ENCODE measurements at places on chromosomes 3 and 15.

- H3K27me3 ChIP-seq, result peaks cover 28% of the 10 kb centered on the region
- H3K36me3 ChIP-seq, result no peaks in the 10 kb centered on the region
- DNase-seq, result no peak
- no peak overlapping the region for H3K4me3 ChIP-seq
Measured at GRCh38 chr3:126121632-126122031, 37.7 kb upstream of the SLC41A3 start.

- H3K4me3 ChIP-seq, result no peak overlapping the region
- H3K4me1 ChIP-seq, result no peaks in the 10 kb centered on the region
- no peaks in the 10 kb centered on the region for H3K27me3 ChIP-seq
- no peak overlapping the region for H3K27ac ChIP-seq
- H3K36me3 ChIP-seq, result no peaks in the 10 kb centered on the region
Measured at GRCh38 chr3:136916223-136916622, 41.6 kb upstream of the IL20RB start.

GRCh38 chr3:133077688-133078087, 39.5 kb downstream of the TMEM108 start:
- no peaks in the 10 kb centered on the region for H3K4me1 ChIP-seq
- H3K27me3 ChIP-seq, result no peaks in the 10 kb centered on the region
- no peaks in the 10 kb centered on the region for H3K36me3 ChIP-seq

DNA sequence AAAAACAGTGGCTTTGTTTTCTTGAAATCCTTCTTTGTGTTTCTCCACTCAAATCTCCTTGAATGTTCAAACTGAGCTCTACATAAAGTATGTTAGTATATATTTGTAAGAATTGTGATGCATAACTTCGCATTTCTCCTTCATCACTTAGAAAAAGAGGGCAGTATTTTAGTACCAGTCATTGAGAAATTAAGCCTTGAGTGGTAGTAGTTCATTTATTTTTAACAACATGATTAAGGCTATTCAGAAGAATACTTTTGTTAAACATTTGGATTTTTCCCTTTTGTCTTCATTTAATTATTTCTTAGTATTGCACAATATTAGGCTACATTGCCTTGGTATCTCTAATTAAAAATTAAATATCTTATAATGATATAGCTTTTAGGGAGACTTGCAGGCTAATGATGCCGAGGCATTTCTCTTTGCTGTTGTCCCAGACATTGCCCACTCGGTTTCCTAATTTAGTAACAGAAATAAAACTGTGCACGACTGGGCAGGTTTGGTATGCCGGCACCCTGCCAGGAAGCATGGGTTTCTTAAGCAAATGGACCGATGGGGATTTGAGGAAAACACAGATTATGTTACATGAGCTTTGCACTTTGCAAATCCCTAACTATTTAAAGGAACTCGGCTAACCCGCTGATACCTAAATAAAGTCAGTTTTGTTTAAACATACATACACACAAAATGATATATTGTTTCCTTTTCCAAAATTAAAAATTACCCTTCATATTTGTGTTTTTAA, 54.7 kb downstream of the LRRC28 start:
- H3K4me3 ChIP-seq, result peak overlapping the region; percentile 17
- no peaks in the 10 kb centered on the region for H3K36me3 ChIP-seq
- H3K27me3 ChIP-seq, result no peaks in the 10 kb centered on the region
- peak overlapping the region; percentile 27 for H3K27ac ChIP-seq
- peak; percentile 66 for DNase-seq
- peaks cover 20% of the 10 kb centered on the region for H3K4me1 ChIP-seq

DNA sequence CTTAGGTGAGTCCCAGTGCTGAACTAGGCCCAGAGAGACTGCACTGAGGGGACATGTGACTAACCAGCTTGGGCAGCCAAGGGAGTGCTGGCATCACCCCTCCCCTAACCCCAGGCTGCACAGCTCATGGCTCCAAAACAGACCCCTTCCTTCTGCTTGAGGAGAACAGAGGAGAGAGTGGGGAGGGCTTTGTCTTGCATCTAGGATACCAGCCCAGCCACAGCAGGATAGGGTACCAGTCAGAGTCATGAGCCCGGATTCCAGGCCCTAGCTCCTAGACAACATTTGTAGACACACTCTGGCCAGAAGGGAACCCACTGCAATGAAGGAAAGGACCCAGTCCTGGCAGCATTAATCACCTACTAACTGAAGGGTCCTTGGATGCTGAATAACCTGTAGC, 49.9 kb upstream of the PLSCR4 start:
- no peaks in the 10 kb centered on the region for H3K27me3 ChIP-seq
- H3K4me3 ChIP-seq, result no peak overlapping the region
- H3K27ac ChIP-seq, result no peak overlapping the region
- H3K36me3 ChIP-seq, result no peaks in the 10 kb centered on the region

DNA sequence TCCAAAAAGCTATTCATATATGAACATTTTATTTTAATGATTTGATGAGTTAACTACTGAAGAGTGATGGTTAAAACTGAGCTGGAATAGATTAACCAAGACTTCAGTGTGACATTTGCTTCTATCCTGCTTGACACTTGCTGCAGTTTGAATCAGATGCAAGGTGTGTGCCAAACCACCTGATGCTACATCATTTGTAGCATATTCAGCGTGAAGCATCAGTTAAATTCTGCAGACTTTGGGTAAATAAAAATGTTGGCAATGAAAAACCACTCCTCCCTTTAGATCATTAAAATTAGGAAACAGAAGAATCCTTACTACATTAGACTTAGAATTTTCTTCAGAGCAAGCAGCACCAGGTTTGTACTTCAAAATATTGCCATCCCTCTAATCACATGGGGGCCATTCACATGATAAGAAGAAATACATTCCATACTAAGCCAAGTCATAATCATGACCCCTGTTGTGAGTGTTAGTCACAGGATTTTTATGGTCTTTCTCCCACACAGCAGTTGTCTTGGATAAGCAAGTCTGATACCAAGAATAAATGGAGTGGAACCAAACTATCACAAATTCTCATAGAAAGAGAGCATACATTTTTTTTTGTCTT, 160.7 kb upstream of the TNIK start:
- H3K4me3 ChIP-seq, result no peak overlapping the region
- peaks cover 4% of the 10 kb centered on the region for H3K4me1 ChIP-seq
- no peak for DNase-seq

GRCh38 chr3:32282578-32283154, 44.2 kb downstream of the CMTM8 start:
- no peaks in the 10 kb centered on the region for H3K36me3 ChIP-seq
- no peak overlapping the region for H3K27ac ChIP-seq
- no peaks in the 10 kb centered on the region for H3K4me1 ChIP-seq
- H3K27me3 ChIP-seq, result no peaks in the 10 kb centered on the region
- DNase-seq, result no peak
- H3K4me3 ChIP-seq, result no peak overlapping the region

DNA sequence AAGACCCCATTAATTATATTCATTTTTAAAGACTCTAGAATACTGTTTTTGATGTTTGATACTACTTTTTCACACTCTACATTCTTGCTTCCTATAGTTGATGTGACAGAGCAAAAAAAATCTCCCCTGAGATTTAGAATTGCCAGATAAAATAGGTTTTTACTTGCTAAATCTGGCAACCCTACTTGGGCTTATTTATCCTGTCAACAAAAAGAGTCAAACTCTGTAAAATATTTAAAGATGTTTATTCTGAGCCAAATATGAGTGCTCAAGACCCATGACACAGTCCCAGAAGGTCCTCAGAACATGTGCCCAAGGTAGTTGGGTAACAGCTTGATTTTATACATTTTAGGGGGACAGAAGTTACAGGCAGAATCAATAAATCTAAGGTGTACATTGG, 72.3 kb downstream of the DAPK2 start:
- no peak overlapping the region for H3K27ac ChIP-seq
- H3K4me1 ChIP-seq, result peaks cover 5% of the 10 kb centered on the region
- DNase-seq, result no peak

GRCh38 chr3:150867434-150867833, 37.8 kb downstream of the MINDY4B start:
- no peak for DNase-seq
- H3K36me3 ChIP-seq, result no peaks in the 10 kb centered on the region
- H3K27me3 ChIP-seq, result peaks cover 5% of the 10 kb centered on the region
- H3K27ac ChIP-seq, result no peak overlapping the region
- peaks cover 2% of the 10 kb centered on the region for H3K4me1 ChIP-seq

DNA sequence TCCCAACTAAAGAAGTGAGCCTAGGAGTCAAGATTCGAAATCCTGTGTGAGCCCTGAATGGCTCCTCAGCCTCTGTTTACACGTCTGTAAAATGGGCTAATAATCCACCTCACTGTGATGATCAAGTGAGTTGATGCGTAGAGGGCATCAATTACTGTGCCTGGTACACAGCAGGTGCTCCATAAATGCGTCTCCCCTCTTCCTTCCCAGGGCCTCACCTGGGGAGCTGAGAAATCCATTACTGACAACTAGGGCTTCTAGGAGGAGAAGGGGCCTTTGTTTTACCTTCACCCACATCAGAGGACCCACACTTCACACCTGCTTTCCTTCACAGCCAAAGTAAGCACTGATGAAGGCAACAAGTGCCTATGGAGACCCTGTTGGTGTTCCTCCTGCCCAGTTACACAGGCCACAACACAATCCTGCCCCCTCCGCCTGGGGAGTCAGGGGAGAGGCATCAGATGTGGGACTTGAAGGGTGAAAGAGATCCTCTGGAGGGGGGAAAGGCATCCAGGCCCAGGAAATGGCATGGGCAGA, 1.4 kb downstream of the CIB2 start:
- DNase-seq, result no peak
- H3K27me3 ChIP-seq, result no peaks in the 10 kb centered on the region
- no peaks in the 10 kb centered on the region for H3K36me3 ChIP-seq
- peaks cover 5% of the 10 kb centered on the region for H3K4me1 ChIP-seq
- no peak overlapping the region for H3K27ac ChIP-seq

DNA sequence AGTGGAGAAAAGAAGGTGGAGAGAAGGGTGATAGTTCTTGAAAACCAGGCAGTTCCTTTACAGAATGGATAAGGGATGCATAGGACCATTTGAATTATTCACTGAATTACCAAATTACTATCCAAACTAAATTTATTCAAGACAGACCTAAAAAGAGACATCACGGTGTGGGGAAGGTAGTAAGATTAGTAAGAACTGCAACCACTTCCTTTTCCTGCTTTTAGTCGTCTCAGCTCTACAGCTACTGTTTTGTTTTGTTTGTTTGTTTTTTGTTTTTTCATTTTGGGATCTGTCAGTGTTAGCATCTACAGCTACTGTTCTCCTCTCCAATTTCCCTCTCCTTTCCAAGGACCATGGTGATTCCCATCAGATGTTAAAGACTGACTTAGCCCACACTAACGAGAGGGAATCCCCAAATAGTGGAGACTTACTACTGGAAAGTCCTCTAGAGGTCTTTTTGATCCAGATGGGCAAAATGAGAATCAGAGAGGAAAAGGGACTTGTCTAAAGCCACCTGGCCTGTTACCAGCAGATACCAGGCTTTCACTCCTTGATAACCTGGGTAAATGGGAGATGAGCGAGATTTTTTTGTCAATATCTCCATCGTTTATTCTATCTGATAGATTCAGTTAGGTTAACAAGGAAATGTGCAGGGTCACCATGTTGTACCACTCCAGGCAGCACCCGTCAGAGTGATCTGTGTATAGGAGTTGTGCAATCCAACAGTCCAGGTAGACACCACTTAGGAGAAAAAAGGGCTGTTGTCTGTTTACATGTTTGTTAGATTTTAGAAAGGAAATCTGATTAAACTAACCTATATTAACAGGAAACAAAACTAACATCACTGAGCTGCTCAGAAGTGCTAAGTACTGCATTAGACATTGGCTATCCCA, 6.0 kb downstream of the HCLS1 start:
- H3K27ac ChIP-seq, result no peak overlapping the region
- no peaks in the 10 kb centered on the region for H3K4me1 ChIP-seq
- DNase-seq, result no peak
- no peaks in the 10 kb centered on the region for H3K36me3 ChIP-seq
- H3K4me3 ChIP-seq, result no peak overlapping the region
- H3K27me3 ChIP-seq, result no peaks in the 10 kb centered on the region

GRCh38 chr3:45176912-45177311, 30.7 kb upstream of the CDCP1 start:
- peaks cover 25% of the 10 kb centered on the region for H3K4me1 ChIP-seq
- no peaks in the 10 kb centered on the region for H3K36me3 ChIP-seq
- H3K27me3 ChIP-seq, result no peaks in the 10 kb centered on the region
- DNase-seq, result no peak
- no peak overlapping the region for H3K4me3 ChIP-seq
- no peak overlapping the region for H3K27ac ChIP-seq

DNA sequence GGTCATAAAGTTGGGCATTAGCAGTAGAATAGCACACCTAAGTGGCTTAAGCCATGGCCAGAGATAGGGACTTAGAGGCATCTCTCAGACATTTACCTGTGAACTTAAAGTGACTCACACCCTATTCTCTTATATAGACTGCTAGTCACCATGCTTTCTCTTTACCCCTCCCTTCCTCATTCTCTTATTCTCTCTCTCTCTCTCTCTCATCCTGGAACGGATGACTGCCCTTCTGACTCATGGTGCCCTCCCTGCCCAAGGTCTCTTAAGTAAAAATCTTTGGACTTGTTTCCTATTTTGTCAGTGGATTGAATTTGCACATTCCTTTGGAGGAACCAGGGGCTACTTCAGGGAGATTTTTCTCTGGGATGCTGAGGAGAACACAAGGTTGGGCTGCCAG, 58.8 kb downstream of the NPAP1 start:
- H3K4me3 ChIP-seq, result no peak overlapping the region
- H3K4me1 ChIP-seq, result no peaks in the 10 kb centered on the region
- no peak for DNase-seq
- H3K27me3 ChIP-seq, result no peaks in the 10 kb centered on the region

DNA sequence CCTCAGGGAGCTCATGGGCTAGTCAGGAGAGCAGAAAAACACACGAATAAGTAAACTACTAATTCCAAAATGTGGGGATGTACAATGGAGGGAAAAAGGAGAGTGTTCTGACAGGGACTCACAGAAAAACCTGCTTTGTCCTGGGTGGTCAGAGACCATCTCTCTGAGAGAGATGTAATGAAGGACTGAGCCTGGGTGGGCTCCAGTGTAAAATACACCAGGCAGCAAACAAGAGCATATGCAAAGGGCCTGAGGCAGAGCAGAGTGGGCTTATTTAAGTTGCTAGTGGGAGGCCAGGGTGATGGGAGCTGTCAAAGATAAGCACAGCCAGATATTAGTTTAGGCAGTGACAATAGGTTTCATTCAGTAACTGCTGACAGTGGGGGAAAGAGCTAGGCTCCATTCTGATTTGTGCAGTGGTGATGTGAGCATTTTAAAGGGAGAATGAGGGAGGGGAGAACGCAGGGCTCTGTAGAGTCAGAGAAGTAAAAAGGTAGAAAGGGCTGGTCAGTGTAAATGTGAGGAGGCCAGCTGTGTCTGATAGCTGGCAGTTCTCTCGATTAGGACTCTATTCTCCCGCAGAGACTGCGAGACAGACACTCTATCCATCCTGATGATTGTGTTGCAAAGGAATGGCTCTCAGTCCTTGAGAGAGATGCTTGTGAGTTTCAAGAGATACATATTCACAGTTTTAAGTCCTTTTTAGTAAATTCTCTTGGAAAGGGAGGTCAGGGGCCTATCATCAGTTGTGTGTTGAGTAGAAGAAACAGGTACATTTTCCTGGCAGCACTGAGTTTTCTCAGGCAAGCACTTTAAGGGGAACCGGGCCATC, 3.5 kb downstream of the TF start:
- H3K27me3 ChIP-seq, result peaks cover 21% of the 10 kb centered on the region
- no peak overlapping the region for H3K4me3 ChIP-seq
- DNase-seq, result no peak
- H3K4me1 ChIP-seq, result no peaks in the 10 kb centered on the region
- no peaks in the 10 kb centered on the region for H3K36me3 ChIP-seq

GRCh38 chr3:138219255-138219654, 32.2 kb downstream of the ARMC8 start:
- peaks cover 14% of the 10 kb centered on the region for H3K36me3 ChIP-seq
- H3K4me1 ChIP-seq, result no peaks in the 10 kb centered on the region
- H3K27ac ChIP-seq, result no peak overlapping the region
- DNase-seq, result no peak
- no peaks in the 10 kb centered on the region for H3K27me3 ChIP-seq
- H3K4me3 ChIP-seq, result no peak overlapping the region
